ENCODE measurements at places on chromosomes 2 and 18.

GRCh38 chr2:26980971-26981370 is 10.5 kb downstream of the MAPRE3 start:
- DNase-seq, result no peak

GRCh38 chr2:102059151-102059550 is 67.4 kb downstream of the IL1R2 start:
- no peak for DNase-seq

- DNase-seq, result no peak
These were observed 3.5 kb upstream of the CYS1 start for GRCh38 chr2:10083692-10084211.

- DNase-seq, result no peak
These were observed 75.2 kb upstream of the RMDN2 start for GRCh38 chr2:37849911-37850310.

DNA sequence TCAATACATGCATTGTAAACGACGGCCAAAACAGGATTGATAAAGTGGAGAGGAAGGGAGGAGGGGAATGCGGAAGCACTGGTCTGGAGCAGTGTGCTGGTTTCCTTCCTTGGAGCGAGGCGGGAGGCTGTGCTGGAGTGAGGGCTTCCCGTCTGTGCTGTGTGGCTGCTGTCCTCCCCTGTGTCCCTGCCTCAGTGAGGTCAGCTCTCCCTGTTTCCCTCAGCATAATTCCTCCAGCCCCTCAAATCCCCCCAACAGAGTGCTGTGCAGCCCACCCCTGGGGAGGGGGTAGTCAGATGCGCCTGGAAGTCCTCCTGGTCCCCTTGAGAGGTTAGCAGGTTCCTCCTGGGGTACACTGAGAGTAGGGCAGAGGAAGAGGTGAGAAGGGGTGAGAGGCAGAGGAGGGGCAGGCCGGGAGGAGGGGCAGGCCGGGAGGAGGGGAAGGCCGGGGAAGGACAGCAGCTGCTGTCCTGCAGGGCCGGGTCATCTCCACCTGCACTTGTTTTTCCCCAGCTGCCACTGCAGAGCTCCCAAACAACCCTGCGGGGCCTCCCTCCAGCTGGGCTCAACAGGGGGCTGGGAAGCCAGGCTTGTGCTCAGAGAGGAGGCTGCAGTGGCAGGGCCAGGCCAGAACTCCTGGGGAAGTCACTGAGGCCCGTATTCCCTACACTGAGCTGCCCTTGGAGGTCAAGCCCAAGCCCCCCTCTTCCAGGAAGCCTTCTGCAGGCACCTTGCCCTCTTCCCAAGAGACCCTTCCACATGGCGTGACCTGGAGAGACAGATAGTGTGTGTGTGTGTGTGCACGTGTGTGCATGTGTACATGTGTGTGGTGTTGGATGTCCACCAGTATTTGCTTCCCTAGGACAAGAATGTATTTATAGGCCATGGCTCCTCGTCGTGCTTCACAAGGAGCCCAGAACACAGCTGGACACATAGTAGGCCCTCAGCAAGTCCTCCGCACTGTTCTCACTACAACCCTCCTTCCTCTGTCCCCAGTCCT is 13.2 kb upstream of the ATP6V1B1 start:
- DNase-seq, result no peak

DNA sequence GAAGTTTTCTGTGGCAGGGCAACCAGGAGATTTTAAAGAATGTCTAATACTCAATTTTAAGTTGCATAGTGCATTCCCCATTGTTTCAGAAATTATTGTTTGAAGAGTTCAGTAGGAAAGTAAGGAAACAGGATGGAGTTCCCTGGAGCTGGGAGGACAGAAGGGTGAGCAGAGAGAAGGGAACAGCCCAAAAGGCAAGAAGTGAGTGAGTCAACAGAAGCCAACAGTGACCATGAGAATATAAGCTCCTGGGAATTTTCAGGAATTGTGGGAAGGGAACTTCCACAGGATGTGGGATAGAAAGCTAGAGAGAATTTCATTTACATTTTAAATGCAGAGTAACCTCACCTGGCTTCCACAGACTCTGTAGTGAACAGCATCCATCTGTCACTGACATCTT is 268.1 kb upstream of the ATP5MC3 start:
- DNase-seq, result no peak

DNA sequence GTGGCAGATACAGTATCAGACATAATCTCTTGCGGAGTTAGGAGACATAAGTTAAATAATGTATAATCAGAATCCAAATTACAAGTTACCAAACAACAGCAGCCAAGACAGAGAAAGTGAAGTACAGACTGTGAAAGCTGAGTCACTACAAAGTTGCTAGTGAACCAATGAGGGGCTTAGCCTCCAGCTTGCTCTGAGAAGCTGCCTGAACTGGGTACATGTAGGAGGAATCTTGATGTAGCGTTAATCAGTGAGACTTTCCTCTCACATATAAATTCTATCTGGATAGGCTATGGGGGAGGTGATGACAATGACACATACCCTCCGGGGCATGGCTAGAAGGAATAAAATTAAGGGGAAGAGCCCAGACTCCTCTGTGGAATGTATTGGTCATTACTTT is 1234.3 kb upstream of the DDX18 start:
- no peak for DNase-seq
